ENCODE measurements at places on chromosomes 12 and 14.

- DNase-seq: no peak
These were observed 21.8 kb downstream of the VPS37B start for GRCh38 chr12:122874081-122874480.

DNA sequence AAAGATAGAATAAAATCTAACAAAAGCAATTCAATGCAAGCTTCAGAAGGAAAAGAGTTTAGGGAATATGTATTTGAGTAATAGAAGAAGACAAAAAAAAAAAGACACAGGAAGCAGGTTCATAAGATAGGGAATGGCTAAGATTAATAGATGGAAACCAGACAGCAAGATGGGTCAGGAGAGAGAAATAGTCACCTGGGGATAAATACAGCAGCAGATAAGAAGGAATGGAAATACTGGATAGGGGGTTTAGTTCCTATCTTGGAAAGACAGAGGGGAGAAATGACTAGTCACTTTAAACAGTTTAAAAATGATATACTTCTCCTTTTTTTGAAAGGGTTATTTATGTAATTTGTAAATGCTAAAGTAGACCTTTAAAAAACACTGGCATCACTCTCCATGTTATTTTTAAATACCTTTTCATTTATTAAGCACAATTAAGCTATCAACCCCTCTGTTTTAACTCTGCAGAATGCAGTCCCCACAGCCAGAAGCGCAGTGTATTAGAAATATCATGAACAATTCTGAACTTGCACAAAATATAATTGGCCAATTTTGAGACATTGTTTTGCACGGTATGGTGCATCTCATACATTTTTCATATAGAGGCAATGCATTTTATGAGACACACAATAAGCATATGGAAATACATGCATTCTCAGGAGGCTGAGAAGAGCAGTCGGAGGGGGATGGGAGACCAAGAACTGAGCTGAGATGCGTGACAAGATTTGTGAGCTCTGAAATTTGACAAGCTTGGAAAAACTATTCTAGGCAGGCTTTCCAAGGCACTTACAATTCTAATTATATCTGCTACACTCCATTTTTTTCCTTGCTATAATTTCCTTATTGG lies 303.4 kb upstream of the PRICKLE1 start:
- DNase-seq: no peak

DNA sequence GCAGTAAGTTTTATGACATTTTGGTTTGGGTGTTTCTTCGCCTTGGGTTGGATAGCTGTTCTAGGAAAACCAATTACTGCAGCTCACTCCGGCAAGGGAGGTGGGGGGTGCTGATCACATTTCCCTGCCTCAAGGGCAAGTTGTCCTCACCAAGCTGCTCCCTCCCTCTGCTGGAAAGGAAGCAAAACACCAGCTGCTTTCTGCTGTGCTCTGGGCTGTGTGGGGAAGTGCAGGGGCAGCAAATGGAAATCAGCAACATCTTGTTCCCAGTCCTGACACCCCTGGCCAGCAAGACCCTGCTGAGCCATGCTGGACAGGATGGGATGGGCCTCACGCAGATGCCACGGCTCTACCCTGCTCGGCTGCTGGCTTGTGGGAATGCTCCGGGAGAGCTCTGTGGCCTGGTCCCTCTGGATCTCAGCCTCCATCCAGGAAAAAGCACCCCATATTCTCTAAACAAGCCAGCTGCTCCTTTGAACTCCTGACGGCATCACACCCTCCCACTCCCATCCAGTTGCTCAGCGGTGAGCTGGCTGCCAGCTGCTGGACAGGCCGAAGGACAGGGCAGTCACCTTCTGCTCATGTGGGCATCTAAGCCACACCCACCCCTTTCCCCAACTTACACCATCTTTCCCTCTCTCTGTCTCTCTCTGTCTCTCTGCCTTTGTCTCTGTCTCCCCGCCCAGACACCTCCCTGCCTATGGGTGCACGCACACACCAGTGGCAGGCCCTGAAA lies 52.4 kb upstream of the EIF5 start:
- DNase-seq: peak; percentile 61

DNA sequence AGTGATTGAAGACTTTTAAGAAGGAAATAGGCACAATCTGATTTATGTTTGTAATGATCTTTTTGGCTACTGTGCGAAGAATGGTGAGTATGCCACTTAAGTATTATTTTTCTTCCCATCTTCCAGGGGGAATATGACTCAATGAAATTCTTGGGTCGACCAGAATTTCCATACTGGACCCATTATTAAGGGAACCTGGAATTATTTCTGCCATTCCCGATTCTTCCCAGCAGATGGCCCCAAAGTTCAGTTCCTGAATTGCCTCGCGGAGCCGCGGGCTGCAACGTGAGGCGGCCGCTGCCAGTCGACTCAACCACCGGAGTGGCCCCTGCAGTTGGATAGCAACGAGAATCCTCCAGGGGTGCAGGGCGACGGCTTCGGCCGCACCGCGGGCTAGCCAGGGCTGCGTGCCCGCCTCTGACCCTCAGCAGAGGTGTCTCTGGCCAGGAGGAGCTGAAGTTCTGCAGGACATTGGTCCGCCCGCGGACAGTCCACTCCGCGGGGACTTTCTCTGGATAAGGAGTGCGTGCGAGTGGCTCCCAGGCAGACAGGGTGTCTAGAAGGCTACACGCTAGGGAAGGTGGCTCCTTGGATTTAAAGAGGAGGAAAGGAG lies 628 bp upstream of the TSHR start:
- peak; percentile 65 for DNase-seq

- no peak for DNase-seq
These were observed 97.4 kb downstream of the LMNTD1 start for GRCh38 chr12:25455696-25456095.

DNA sequence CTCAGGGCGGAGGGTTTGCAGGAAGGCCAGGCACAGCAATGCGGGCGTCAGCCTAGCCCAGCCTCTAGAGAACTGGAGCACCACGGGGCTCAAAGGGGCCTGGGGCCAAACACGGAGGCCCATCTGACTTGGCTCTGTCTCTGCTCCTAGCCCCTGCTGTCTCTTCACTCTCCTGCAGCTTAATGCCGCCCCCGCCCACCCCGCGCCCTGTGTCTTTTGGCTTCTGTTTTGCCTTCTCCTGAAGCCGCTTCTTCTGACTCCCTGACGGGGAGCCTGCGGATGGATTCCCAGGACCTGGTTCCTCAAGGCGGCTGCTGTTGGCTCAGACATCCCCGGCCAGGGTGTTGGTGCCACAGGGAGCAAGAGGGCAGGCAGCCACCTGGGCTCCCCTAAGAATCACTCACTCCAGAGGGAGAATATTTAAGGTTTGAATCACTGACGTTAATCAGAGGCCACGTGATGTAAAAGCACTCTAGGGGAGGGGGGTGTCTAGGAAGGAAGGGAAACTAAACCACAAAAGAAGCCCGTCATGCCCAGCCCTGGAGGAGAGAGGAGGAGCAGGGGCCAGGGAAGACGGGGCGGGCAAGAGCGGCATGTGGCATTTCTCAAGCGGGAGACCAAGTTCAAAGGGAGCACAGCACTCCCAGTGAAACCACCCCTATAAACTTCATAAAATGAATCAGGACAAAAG lies 36.9 kb upstream of the PRMT8 start:
- DNase-seq: peak; percentile 8

DNA sequence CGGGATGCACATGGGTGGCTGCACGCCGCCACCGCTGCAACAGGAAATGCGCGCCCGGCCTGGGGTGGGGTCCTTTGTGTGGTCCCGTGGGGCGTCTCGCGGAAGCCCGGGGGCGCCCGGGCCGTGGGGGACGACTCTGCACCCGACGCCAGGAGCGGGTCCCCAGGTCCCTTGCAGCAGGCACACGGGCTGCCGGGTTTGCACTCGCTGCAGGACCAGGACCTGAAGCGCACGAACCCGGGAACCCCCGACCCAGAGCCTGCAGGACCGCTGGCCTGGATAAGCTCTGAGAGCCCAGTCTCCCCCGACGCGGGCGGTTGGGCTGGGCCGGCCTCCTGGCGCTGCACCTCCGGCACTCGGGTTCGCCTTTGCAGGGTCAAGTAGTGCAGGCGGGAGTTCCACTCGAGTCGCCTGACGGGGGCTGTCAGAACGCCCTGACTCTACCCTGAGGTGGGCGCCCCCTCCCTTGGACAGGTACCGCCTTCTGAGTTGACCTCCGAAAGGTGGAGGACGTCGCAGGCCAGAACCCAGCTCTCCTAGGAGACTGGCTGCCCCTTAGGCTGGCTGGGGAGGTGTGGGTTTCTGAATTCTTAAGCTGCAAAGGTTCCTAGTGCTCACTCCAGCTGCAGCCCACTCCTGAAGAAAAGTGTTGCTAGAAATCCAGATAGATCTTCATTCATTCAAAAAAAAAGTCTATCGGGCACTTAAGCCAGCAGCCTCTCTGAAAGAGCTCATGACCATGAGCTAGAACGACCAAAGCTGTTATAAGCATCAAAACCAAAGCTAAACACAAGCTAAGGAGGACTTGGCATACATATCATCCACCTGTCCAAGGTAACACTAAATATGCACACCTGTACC lies 68.0 kb downstream of the RNF34 start:
- DNase-seq: no peak

- no peak for DNase-seq
These were observed 36.7 kb upstream of the FERMT2 start for GRCh38 chr14:52987514-52987913.

GRCh38 chr14:24261969-24262327 lies 1.0 kb downstream of the TGM1 start:
- no peak for DNase-seq

GRCh38 chr12:50032854-50033581 lies 7.7 kb upstream of the RACGAP1 start:
- DNase-seq: no peak

GRCh38 chr14:48586099-48586498 lies 910.7 kb upstream of the MDGA2 start:
- no peak for DNase-seq

- no peak for DNase-seq
These were observed 131.3 kb downstream of the ZFP36L1 start for GRCh38 chr14:68661226-68662225.

- DNase-seq: no peak
These were observed 51.8 kb downstream of the PPP2R5C start for GRCh38 chr14:101813171-101813759.

DNA sequence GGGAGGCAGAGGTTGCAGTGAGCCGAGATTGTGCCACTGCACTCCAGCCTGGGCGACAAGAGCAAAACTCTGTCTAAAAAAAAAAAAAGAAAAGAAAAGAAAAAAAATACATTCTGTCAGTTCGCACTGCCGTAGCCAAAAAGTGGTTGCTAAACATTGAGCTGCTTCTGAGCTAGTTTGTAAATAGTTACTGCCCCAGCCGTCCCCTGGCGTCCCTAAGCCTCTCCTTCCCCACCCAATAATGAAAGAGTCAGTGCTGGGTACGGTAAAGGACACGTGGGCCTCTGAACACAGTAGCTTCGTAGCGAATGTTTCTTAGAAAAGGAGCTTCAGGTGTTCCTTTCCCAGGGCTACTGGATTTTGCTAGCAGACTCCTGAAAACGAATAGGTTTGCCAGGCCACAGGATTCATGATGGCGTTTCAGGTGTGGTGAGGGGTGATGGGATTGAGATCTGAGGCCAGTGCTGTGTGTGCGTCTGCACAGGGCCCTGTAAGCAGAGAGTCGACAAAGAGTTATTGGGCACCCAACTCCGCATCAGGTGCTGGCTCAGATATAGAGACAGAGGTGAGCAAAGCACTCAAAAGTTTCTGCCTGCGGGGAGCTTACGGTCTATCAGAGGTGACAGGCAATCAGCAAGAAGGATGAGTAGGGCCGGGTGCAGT lies 94.1 kb downstream of the LGMN start:
- no peak for DNase-seq

DNA sequence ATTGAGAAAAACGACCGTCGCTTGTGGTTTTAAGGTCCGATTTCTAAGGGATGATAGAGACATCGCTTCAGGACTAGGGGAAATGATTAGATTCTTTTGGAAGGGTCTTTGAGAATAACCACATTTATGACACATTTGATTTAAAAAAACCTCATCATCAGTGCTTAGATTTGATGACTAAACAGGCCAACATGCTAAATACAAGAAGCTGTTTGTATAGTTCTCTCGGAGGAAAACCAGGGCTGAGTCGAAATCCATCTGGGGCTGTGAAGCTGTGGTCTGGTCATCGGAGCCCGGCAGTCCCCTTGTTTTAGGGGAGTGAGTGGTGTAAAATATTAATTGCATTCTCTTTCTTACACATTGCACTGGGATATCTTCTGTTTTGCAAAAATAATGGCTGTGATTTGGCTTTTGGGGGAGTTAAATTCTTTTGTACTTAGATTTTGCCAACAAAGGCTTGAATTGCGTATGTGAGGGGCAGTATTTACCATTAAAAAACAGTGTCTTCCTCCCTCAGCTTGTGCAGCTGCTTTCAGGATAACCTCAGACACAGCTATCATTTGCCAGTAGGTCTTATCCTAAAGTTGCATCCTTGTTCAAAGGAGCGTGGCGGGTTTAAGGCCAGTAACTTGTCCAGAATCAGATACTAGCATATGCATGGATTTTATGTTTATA lies 550 bp downstream of the GNG2 start:
- DNase-seq: no peak

- no peak for DNase-seq
These were observed 926 bp downstream of the HRK start for GRCh38 chr12:116880213-116880816.

DNA sequence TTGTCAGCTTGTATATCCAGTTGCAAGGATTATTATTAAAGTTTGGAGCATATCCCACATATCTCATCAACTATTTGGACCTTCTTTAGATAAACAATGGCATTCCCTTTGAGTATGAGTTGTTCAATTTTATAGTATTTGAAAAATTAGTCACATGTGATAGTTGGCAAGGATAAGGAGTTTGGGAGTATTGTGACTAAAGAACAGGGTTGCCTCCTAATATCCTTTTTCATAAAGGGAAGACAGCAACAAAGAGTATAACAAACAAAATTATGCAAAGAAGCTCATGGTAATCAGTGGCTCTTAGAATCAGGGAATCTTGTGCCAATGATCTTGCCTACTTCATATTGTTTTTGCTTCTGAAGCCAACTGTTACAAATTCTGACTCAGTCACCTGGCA lies 31.2 kb upstream of the KCNH5 start:
- DNase-seq: no peak

GRCh38 chr12:116159175-116159574 lies 118.3 kb downstream of the MED13L start:
- no peak for DNase-seq

GRCh38 chr14:92641306-92641705 lies 107.1 kb downstream of the LGMN start:
- no peak for DNase-seq

Data from right renal pelvis (tissue), 4 donors.